Activated CD8-positive, alpha-beta T cell treated with anti-CD3 and anti-CD28 coated beads for 36 hours (primary cell): ENCODE measurements at places on chromosomes 1 and 21. TPM values are rescaled to one million over a fixed set of nuclear protein-coding genes. Genes with fewer than 3 reads are reported as not detected.

GRCh38 chr1:109923131-109923945 lies 12.7 kb downstream of the CSF1 start:
- H3K4me1 ChIP-seq = no peaks in the 10 kb centered on the region
- H3K27ac ChIP-seq = no peak overlapping the region
- peak overlapping the region; percentile 25 for H3K4me3 ChIP-seq
- H3K36me3 ChIP-seq = peaks cover 68% of the 10 kb centered on the region
- no peaks in the 10 kb centered on the region for H3K27me3 ChIP-seq
- peak; percentile 31 for DNase-seq

Gene S100A10
- 220 TPM for total RNA-seq

DNA sequence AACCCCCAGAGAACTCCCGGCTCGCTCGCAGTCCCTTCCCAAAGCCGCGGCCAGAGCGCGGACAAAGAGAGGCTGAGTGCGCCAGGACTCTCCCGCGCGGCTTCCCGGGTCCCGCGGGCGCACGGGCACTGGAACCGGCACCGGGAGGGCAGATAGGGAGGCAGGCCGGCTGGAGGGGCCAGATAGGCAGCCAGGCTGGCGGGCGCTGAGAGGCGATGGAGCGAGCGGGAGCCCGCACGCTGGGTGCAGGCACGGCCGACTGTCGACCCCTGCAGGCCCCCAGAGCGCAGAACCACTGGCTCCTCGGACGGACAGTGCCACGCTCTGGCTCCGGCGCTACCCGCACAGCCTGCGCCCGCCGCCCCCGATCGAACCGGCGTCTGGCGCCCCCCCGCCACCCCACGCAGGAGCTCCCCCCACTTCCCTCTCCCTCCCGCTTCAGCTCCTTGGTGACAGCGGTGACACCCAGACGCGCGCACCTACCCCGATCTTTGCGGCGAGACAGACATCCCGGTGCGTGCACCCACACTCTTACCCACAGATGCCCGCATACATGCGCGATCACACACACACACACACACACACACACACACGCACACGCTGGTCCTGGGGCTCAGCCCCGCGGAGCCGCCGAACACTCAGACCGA lies 534 bp downstream of the SLC6A9 start:
- H3K36me3 ChIP-seq = peaks cover 2% of the 10 kb centered on the region
- DNase-seq = peak; percentile 62
- H3K4me3 ChIP-seq = peak overlapping the region; percentile 89
- no peaks in the 10 kb centered on the region for H3K27me3 ChIP-seq

- H3K4me3 ChIP-seq = peak overlapping the region; percentile 3
- H3K36me3 ChIP-seq = peaks cover 1% of the 10 kb centered on the region
- H3K27ac ChIP-seq = peak overlapping the region; percentile 50
- peaks cover 50% of the 10 kb centered on the region for H3K4me1 ChIP-seq
- no peak for DNase-seq
- no peaks in the 10 kb centered on the region for H3K27me3 ChIP-seq
These were observed 102.6 kb downstream of the GALNT2 start for GRCh38 chr1:230169454-230170152.
